ENCODE measurements at places on chromosomes 13 and 19.

DNA sequence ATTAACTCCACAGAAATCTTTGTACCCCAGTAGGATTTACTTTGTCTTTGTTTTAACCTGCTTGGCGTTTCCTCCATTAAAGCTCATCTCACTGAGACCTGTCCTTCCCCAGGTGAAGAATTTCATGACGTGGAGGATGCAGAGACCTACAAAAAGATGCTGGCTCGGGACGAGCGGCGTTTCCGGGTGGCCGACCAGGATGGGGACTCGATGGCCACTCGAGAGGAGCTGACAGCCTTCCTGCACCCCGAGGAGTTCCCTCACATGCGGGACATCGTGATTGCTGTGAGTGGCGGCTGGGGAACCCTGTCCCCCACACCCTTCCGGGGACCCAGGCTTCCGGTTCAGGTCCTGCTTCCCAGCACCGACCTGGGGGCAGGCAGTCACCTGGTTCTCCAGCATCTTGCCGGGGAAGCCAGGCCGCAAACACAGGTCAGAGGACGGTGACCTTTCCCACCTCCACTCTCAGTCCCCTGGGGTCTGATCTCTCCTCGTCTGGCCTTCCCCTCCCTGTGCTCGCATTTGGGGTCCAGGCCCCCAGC, 9.2 kb downstream of the RCN3 start:
- DNase-seq = no peak

DNA sequence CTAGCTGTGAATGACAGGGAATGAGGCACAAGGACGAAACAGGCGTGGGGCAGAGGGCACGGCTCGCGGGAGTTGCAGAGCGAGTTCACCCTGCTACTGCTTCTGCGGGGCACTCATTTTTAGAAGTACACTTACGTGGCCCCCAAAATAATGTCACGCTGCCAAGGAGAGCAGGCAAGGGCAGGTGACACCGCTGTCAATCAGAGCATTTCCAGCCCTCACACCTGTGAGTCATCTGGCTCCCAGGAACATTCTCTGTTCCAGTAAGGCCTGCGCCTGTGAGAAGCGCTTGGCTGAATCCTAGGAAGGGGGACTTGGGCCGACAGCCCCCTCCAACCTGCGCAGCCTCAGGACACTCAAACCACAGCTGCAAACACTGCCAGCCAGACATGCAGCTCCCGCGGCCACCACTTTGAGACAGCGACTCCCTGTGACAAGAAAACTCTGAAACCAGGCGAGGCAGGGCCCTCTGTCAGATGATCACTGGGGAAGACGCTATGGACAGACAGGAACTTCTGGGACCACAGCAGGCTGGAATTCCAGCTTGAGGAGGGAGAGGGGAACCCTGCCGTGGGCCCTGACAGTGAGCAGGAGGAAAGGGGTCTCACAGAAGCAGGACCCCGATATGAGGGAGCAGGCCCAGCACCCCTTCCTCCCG, 12.7 kb downstream of the DOT1L start:
- DNase-seq = no peak

DNA sequence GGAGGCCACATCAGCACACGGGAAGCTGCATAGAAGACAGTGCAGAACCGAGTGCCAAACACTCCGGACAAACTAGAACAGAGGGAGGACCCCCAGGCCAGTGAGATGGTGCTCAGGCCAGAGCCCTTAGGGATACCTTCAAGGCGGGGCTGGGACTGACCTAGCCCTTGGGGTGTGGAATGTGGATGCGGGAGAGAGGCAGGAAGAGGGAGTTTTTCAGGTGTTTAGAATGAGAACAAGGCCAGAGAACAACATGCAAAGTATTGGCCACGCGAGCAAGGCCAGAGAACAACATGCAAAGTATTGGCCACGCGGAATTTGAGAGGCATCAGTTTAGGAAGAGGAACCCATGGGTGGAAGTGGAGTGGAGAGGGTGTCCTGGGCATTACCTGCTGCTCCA, 65.1 kb upstream of the ATP12A start:
- no peak for DNase-seq

DNA sequence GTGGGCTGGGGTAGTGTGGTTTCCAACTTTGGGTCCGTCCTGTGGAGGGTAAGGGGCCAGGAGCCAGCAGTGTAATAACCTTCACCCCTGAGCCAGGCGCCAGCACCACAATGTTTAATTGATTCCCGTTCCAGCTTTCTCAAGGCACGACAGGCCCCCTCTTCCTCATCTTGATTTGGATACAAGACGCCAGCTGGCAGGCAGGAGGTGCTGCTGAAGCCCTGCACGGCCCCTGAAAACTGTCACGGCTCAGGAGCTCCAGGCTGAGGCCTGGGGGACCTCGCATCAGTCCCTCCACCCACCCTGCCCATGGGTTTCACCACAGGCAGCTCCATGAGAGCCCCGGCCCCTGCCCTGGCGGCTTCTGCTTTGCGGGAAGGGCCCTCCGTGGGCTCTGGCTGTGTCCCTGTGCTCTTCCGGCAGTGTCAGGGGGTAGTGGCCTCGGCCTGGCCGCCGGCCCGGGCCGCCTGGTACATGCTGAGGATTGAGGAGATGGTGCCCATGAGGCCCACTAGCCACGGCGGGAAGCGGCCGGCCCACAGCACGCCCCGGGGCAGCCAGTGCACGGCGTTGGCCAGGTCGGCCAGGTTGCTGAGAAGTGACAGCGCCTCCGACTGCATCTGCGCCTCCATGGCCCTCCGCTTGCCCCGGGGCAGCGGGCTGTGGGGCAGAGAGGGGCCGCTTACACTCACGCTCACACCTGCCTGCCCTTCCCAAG, 11.9 kb downstream of the PEX11G start:
- DNase-seq = no peak

- no peak for DNase-seq
These were observed 52.8 kb downstream of the GATAD2A start for GRCh38 chr19:19458110-19458816.

GRCh38 chr13:49241296-49241695, 6.4 kb upstream of the CDADC1 start:
- no peak for DNase-seq

DNA sequence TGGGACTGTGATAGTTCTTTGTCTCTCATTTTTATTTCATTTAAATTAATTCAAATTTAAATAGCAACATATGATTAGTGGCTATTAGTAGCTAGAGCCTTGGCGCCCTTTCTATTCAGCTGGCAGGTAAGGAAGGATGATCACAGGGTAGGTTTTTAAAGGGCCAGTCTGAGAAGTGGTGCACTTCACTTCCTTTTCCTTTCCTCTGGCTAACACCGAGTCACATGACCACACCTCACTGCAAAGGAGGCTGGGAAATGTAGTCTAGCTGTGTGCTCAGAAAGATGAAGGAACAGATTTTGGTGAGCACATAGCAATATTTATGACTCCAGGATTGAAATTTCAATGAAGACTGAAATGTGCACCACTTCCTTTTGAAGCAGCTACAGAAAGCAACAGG, 128.7 kb downstream of the TSHZ3 start:
- no peak for DNase-seq

DNA sequence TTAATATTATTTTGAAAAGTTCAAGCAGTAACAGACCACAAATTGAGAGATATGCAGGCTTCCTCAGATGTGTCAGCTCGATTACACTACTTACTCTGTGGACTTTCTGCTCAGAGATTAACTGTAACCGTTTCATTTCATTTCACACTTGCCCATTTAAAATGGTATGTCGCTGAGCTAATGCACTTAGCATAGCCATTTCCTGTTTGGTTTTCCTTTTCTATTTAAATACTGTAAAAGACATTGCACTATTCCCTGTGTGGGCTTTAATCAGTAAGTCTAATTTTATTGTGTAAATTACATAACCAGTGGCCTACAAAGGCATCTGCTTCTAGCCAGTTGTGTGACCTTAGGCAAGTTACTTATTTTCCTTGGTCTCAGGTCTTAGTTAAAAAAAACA, 237.6 kb downstream of the LACC1 start:
- no peak for DNase-seq

DNA sequence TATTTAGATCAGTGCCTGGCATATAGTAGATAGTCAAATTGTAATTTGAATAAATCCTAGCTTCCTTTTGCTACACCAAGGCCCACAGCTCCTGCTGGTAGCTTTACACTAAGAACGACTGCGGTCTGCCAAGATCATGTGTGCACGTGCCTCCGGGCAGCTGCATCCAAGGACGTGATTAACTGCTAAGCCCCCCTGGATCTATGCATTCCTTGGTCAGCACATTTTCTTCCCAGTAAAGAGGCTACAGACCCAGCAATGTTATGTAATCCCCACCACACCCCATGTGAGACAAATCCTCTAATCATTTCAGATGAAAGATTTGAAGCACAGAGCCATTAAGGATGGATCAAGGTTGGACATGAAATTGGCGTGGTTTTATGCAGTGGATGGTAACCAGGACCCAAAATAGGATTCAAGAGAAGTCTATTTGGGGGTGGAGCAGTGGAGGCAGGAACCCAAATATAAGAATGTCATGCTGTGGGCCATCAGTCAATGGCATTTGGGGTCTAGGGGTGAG, 65.2 kb upstream of the PEG3 start:
- DNase-seq = no peak

- no peak for DNase-seq
These were observed 18.0 kb downstream of the ZC3H4 start for GRCh38 chr19:47095476-47096099.
